Muscle of back (tissue), 13 donors: ENCODE measurements at places on chromosomes 5 and 9. TPM values are rescaled to one million over a fixed set of nuclear protein-coding genes. Genes with fewer than 3 reads are reported as not detected.
A peak's percentile ranks its signal among the peaks of the same experiment; 100 is the strongest.

RANBP17 gene
- polyA plus RNA-seq: 18.0 TPM

- DNase-seq: peak; percentile 18
Observed at GRCh38 chr9:105007143-105007542, 79.2 kb upstream of the ABCA1 start.

NR2F1-AS1 gene
- polyA plus RNA-seq: 6.4 TPM

DNA sequence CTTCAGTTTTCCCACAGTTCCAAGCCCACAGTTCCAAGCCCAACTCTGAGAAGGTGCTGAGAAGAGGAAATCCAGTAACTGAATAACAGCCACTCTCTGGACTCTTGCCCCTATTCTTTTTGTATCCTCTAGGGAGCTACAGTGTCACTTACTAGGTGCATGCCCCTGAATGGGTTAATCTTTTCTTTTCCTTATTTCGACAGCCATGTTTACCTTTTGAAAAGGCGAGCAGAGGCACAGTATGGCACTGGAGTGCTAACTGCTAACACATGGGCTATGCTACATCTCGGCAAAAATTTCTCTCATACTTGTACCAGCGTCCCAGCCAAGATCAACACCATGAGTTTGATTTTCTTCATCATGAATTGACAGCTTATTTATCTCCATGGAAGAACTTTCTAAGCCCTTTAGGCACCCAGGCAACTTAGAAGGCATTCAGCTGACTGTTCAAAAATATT is 222.6 kb downstream of the EBF1 start:
- DNase-seq: peak; percentile 31

DNA sequence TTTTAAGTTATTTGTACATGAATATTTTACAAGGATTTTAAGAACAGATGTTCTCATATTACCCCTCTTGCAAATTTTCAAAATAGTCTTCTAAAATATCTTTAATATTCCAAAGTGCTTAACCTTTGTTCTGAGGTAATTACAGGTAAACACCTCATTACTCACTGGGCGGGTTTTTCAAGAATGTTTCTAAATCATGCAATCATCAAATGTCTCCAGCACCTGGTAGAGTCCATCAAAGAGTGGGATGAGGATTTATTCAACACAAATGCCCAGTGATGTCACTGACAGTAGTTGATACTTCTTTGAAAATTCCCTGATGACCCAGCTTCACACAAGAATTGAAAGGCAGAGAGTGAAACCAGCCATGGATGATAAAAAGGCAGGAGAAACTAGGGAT is 114.4 kb downstream of the SEC61B start:
- DNase-seq: no peak

TMEM215 gene
- 5.6 TPM for polyA plus RNA-seq

PCDHB10 gene
- polyA plus RNA-seq: 3.6 TPM

SLC45A2 gene
- polyA plus RNA-seq: 0.12 TPM

- no peak for DNase-seq
Observed at GRCh38 chr5:38557308-38557710, 863 bp upstream of the LIFR start.

- no peak for DNase-seq
Observed at GRCh38 chr5:173454361-173454735, 126.1 kb upstream of the STC2 start.

ST8SIA4 gene
- 5.7 TPM for polyA plus RNA-seq

DNA sequence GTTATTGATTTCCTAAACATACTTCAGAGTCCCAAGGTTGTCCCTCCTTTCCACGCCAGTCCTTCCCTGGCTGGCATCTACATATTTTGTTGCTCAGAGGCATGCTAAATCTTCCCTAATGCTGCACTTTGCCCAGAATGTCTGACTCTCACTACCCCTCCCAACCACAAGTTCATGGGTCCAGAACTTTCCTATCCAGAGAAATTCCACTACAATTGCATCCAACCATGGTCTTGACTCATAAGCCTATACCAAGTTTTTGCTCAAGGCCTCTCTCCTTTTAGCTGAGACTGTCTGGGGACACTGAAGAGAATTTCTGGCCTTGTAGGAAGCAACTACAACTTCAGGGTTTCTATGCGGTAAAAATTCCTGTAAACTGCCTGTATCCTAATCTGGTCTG is 206.3 kb downstream of the BNC2 start:
- no peak for DNase-seq

DNA sequence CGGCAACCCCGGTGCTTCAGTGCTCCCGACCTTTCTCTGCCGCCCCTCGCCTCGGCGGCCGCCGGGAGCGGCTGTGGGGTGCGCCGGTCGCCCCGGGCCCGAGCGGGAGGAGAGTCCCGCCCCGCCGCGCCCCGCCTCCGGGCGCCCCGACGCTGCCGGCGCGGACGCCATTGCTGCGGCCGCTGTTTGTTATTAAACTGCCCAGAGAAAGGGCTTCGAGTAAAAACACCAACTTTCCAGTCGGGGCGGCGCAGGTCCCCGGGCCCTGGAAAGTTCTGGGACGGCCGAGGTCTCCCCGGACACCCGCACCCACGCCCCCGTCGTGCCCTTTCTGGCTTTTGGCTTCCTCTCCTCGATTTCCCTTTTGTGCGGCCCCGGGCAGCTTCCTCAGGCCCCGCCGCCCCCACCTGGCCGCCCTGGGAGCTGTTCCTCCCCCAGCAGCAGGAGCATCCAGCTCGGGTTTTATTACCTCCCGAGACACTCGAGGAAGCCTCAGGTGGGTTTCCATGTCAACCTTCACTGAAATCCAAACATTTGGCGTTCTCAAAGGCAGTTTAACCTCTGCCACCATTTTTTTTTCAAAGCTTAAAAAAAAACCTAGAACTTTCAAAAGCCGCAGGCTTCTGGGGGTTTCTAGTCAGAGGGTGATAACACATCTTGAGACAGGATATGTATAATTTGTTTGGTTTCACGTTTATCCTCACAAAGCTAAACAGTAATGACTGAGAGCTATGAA is 334.4 kb downstream of the CWC27 start:
- peak; percentile 37 for DNase-seq

RABEPK gene
- 16.2 TPM for polyA plus RNA-seq

GRCh38 chr5:158154226-158155005 is 295.5 kb upstream of the CLINT1 start:
- peak; percentile 95 for DNase-seq

DNA sequence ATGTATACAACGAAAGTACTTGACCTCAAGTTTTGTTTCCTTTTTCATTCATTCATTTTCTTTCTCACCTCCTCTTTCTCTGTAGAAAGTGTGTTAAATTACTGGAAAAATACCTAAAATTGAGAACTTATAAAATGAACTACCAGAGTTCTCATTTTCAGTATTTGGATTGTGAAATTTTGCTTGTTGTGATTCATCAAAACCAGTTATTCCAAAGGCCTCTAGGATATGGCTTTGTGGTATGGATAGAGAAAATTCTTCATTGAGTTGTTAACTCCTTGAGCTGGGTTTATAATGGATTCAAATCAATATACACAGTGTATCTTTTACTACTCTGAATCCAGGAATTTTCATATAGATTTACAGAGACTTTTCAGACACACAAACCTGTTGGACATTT is 287.6 kb downstream of the KDM4C start:
- DNase-seq: no peak

PCDHB6 gene
- polyA plus RNA-seq: 2.1 TPM

BRINP1 gene
- polyA plus RNA-seq: 0.20 TPM

DNA sequence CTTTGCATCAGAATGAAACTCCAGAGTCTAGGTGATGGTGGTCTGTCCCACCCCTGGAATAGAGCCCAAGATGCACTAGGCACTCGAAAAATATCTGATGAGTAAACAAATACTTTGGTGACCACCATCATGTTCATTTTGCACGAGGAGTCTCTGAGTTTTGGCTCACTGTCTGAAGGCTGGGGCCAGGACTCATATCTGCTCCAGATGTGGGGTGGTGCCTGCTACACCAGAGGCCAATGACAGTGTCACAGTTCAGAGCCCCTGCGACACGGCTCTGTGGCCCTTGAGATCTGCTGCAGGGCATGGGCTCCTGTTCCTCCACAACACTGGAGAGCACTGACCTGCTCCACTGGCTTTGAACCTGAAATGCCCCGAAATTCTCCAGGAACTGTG is 164.6 kb downstream of the ROR2 start:
- no peak for DNase-seq

GRCh38 chr5:65893749-65894430 is 32.5 kb upstream of the ERBIN start:
- DNase-seq: no peak

GRCh38 chr9:133107961-133108793 is 12.9 kb downstream of the RALGDS start:
- no peak for DNase-seq

IFNA17 gene
- not detected for polyA plus RNA-seq

LCN9 gene
- polyA plus RNA-seq: not detected

DNA sequence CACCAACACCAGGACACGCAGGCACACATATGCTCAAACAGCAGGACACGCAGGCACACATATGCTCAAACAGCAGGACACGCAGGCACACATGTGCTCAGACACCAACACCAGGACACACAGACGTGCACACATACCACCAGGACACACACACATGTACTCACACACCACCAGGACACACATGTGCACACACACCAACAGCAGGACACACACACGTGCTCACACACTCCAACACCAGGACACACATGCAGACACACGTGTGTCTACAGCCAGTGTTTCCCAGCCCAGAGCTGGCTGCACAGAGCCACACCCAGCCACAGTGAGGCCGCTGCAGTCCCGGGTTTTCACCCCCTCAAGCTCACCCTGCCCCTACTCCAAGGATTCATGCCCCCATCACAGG is 25.0 kb upstream of the SLC12A7 start:
- no peak for DNase-seq

DNA sequence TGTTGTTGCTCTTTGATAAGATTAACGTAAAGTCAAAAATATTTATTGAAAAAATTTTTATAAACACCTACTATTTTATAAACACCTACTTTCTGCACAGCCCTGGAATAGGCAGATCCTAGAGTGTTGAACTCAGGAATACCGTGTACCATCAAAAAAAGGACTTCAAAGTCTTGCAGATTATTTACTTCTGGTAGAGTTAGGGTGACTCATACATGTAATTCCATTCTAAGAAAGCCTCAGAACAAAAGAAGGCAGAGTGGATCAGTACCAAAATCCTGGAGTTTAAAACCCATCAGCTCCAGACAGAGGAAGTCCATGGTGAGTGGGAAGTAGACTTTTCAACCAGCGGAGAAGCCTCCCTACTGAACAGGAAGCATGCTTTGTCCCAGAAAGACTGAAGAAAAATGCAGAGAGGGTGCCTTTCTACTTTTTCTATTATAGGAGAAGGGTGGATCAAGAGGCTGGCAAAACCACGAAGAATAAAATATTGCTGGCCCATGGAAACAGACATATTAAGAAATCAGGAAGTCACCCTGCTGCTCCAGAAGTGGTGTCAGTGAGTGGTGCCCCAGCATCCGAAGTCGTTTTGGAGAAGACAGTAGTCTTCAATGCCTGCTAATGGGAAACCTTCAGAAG is 45.1 kb upstream of the DAB2 start:
- DNase-seq: no peak

OLFML2A gene
- 138 TPM for polyA plus RNA-seq

- DNase-seq: no peak
Observed at GRCh38 chr9:132108728-132109127, 29.1 kb upstream of the MED27 start.

DNA sequence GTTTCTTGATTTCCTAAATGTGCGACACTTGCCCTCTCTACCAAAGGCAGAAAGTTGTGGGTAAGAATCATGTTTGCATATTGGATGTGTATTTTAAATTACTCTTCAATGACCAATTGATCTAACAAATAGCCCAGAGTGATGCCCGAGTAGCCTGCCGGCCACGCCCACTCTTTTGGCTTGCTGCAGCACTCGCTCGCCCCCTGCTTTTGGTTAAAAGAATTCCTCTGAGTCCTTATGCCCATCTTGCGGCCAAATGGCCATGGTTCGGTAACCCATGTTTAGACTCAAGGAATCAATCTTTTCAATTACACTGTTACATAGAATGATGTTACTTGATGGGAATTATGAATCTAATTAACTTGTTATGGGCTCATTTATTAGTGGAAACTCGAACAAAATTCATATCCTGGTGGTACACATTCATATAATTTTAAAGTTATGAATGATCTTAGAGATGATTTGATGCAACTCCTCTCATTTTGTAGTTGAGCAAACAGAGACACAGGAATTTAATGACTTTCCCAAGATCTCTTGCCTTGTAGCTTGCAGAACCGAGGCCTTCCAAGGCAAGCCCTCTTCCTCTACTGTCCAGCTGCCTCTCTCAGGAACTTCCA is 36.5 kb downstream of the PPIC start:
- DNase-seq: peak; percentile 15

- no peak for DNase-seq
Observed at GRCh38 chr5:159362220-159362619, 31.9 kb upstream of the IL12B start.

DNA sequence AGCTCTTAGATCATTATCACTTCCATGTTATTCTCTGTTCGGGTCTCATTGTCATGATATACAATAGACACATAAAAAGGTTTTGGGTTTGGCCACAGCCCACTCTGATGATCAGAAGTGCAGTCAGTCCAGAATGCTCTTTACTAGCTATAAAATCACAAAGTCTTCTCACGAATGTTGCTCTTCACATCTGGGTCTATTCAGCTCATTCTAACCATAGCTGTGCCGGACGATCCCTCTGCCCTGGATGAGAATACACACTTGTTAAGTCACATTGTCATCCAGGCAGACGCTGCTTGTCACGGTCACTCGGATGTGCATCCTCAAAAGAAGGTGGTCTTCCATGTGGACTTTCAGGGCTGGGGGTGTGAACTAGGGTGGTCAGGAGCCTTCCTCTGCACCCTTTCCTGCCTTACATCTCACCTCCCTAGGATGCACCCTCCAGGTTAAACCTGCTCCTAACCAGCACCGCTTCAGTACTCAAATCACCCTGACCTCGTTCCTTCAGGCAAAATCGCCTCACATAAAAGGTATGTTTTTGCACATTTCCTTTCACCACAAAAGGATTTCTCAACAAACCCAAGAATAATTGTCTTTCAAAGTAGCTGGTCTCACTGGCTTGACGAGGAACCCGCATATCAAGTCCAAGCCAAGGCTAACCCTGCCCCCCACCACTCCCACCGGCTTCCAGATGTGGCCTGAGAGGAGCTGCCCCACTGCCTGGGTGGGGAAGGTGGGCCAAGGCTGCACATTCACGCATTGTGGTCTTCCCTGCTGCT is 21.9 kb downstream of the ANKH start:
- DNase-seq: no peak

DNA sequence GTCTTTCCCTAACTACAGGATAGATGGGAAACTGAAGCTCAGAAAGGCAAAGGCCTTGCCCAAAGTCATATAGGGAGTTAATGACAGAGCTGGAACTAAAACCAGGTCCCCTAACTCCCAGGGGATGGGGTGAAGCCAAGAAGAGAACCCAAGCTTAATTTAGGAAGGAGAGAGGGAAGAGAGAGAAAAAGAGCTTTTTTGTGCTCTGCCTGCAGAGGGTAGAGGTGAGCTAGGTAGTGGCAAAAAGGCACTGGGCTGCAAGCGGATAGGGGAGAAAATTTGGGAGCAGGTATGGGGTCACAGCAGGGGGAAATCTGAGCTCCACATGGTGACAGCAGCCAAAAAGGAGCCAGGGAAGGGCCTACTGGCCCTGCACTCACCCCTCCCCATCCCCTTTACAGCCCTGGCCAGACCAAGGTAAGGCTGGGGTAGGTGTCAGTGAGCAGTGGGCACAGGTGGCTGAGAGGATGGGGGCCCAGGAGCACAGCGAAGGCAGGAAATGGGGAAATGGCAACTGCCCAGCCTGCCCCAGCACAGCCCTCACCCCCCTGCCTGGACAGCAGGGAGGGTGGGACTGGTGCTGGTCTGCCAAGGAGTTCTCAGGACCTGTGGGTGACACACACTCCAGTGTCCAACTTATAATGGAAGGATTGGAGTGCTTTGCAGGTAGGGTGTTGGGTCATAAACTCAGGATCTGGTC is 3.3 kb downstream of the ENHO start:
- DNase-seq: no peak

GRCh38 chr9:135639196-135639595 is at the start of gene GLT6D1:
GLT6D1 (minus strand) TSS chr9:135639540; CDS start chr9:135639187, 353 bp downstream.
- DNase-seq: no peak

RGS7BP gene
- 4.3 TPM for polyA plus RNA-seq
